ENCODE measurements at places on chromosomes 6 and 20.

- no peak for DNase-seq
Measured at GRCh38 chr6:145814035-145814500, 527 bp downstream of the FBXO30 start.

GRCh38 chr6:37583261-37583660 lies 83.6 kb upstream of the CCDC167 start:
- no peak for DNase-seq

GRCh38 chr6:31581434-31582229 lies 592 bp downstream of the LTB start:
- DNase-seq = no peak

DNA sequence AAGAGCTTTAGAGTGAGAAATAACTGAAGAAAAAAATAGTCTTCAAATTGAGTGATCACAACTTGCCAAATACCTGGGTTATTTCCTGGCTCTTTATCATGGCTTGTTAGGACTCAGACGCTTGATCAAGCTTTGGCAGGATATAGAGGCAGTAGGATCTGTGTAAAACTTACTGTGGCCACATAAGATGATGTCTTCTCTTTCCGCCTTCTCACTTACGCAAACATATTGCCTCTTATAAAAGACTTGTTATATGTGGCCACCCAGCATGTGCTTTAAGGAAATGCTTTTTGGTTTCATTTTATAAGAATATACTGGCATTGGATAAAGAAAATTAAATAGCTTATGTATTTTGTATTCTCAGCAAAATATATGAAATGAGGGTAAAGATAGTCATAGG lies 101.8 kb upstream of the AKIRIN2 start:
- DNase-seq = no peak

DNA sequence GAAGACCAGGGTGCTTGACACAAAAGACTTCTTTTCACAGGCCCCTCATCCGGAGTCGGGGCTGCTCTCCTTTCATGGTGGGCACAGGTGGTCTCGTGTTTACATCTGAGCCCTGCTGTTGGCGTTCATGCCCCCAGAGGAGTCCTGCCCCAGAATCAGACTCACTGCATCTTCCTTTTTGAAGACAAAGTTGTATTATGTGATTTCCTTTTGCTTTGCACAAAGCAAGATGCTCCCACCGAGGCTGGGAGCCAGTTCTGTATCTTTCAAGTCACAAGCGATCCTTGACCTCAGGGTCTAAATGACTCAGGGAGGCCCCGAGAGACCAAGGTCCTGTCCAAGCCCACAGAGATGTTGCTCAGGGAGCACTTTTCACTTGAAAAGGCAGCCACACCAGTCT lies 330.5 kb downstream of the THBS2 start:
- no peak for DNase-seq

DNA sequence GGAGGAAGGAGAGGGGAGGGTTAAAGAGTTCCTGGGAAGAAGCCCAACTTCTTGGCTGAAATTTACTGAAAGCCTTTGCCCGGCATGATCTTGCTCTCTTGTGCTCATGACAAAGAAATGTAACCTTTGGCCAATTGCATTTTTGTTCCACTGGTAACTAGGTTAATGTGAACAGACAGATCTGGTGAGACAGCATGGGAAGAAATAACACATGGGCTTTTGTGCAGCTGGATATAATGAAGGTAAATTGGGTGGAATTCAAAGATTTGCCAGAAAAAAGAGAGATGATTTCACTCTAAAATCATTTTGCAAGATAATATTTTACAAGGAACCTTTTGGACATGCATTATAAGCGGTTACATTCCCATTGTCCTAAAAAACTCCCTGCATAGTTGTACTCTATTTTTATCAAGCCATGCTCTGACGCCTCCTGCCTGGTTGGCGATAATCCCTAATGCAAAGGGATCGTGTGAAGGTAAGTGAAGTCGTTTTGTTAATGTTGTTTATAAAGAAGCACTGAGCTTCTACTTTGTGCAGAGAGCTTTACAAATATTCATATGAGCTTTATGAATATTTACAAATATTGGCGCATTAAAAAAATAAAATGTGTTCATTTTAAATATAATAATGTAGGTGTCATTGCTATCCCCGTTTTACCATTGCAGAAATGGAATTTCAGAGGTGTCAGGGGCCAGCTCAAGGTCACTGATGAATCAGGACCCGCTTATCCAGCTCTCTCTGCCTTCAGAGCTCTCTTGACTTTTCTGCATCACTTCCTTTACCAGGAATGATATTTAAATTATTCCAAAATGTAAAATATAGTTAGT lies 161.3 kb upstream of the AGPAT4 start:
- DNase-seq = no peak

- DNase-seq = no peak
Measured at GRCh38 chr20:64192406-64192805, 28.2 kb downstream of the MYT1 start.

GRCh38 chr6:132465530-132466485 lies 47.1 kb downstream of the STX7 start:
- DNase-seq = no peak

- no peak for DNase-seq
Measured at GRCh38 chr6:47138046-47138445, 95.9 kb upstream of the ADGRF1 start.

Measured in stimulated activated CD4-positive, alpha-beta T cell treated with anti-CD3 and anti-CD28 coated beads, TNF-alpha, amount 100 ng/mL, for 24 hours (primary cell).